Activated CD4-positive, CD25-positive, alpha-beta regulatory T cell (primary cell): ENCODE measurements at places on chromosomes 16 and 17.

GRCh38 chr16:10812312-10813098 is 6.1 kb downstream of the TVP23A start:
- no peak for DNase-seq

GRCh38 chr17:47906443-47906842 is 10.4 kb downstream of the SP2 start:
- no peak for DNase-seq

DNA sequence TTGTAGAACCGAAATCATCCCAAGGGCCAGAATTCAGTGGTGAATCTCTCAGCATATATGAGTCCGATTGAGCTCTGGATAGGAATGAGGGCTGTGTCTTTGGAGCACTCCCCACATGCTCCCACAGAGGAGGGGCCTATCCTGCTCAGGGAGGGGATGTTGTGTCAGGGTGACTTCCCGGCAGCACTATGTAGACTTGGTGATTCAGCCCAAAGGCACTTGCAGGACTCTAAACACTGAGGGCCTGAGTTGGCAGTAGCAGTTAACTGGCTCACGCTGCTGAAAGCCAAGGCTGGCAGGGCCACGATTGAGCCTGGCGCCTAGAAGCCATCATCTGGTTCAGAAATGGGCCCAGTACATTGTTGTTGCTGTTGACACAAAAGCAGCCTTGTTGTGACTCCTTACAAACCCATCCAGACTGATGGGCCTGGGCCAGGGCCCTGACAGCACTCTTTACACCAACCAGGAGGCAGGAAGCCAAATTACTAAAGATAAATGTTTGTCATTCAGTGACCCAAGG is 31.9 kb downstream of the NMT1 start:
- no peak for DNase-seq

DNA sequence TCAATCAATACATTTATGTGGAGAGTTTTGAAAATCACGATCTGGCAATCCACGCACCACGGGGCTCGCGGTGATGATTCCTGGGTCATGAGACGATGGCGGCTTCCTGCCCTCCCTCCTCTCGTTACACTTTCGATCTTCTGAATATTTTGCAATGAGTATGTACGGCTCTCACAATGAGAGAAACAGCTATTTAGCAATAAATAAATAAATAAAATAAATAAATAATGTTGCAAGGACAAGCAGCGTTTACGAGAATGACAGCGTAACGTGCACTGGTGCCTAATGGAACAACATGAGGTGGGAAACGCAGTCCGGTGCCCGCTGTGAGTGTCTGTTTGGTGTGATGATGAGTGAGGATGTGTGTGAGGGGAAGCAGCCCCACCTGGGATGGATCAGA is 46.7 kb upstream of the JPH3 start:
- DNase-seq: no peak

- no peak for DNase-seq
Observed at GRCh38 chr16:21600031-21600773, 825 bp downstream of the METTL9 start.

DNA sequence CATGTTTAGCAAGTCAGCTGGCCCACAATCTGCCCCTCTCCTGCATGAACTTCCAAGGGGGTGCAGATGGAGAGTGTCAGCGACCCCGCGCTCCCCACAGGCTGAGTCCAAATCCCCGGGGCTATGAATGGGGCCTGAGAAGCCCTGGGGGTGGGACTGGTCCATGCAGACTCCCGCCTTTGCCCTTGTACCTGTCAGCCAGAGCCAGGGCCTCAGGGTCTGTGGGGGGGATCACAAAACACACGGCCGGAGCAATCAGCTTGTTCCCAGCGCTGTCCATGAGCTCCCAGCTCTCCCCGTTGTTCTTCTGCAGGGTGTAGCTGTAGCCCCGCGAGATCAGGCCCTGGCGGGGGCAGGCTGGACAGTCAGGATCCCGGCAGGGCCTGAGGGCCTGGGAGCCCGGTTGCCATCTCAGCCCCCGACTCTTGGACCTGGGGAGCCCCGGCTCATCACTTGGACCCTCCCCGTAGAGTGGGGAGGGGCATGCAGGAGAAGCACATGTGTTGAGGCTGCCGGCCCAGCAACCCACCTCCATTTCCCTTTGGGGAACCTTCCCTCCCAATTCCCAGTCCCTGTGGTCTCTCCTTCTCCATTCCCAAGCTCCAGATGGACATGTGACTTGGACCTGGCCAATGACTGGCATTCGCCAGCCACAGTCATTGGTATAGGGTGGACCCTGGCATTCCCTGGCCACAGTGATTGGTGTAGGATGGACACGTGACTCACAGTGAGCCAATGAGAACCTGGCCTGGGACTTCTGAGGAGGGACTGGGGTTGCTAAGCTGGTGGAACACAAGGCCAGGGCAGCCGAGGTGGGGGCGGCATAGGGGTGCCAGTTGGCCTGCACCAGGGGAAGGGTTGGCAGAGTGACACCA is 42.4 kb downstream of the PPL start:
- no peak for DNase-seq

- no peak for DNase-seq
Observed at GRCh38 chr16:78170494-78170933, 71.1 kb downstream of the WWOX start.

GRCh38 chr17:19338031-19338990 is 24.2 kb downstream of the B9D1 start:
- DNase-seq: peak; percentile 51

GRCh38 chr17:49361129-49361901 is 735 bp downstream of the ZNF652 start:
- DNase-seq: peak; percentile 60

- DNase-seq: no peak
Observed at GRCh38 chr16:19309178-19309577, 23.6 kb downstream of the CLEC19A start.

GRCh38 chr16:88413231-88413630 is 30.5 kb downstream of the ZNF469 start:
- no peak for DNase-seq

GRCh38 chr16:4209666-4210065 is 32.2 kb downstream of the SRL start:
- no peak for DNase-seq

GRCh38 chr16:29900888-29901606 is 759 bp downstream of the ASPHD1 start:
- no peak for DNase-seq

DNA sequence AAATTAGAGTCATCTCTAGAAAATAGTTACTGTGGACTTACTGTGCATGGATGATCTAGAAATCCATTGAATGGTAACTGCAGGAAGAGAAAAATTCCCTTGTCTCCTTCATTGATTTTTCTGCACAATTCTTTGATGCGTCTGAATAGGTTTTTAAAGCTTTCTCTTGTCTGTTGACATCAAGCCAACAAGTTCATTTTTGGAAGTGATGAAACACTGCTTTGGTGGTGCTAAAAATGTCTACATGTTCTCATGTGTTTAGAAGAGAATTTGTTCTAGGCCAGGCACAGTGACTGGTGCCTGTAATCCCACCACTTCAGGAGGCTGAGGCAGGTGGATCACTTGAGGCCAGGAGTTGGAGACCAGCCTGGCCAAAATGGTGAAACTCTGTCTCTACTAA is 57.1 kb upstream of the AXIN2 start:
- no peak for DNase-seq

DNA sequence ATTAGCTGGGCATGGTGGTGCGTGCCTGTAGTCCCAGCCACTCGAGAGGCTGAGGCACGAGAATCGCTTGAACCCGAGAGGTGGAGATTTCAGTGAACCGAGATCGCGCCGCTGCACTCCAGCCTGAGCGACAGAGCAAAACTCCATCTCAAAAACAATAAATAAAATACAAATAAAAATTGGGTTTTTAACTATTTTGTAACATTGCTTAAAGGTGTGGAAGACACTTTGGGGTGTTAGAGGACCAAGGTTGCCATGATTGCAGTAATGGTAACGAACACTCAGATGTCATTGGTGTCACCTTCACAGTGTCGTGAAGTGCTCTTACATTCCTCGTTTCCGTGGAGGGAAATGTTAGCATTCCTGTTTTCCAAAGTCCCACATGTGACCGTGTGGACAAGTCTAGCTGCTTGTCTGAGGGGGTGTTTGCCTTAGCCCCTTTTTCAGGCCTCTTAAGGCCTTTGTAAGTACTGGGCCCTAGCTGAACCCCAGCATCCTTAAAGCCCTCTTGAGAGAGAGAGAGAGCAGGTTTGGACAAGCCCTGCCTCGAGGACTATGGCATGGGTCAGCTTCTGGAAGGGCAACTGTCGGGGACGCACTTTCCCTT is 8.6 kb downstream of the C16orf96 start:
- no peak for DNase-seq

DNA sequence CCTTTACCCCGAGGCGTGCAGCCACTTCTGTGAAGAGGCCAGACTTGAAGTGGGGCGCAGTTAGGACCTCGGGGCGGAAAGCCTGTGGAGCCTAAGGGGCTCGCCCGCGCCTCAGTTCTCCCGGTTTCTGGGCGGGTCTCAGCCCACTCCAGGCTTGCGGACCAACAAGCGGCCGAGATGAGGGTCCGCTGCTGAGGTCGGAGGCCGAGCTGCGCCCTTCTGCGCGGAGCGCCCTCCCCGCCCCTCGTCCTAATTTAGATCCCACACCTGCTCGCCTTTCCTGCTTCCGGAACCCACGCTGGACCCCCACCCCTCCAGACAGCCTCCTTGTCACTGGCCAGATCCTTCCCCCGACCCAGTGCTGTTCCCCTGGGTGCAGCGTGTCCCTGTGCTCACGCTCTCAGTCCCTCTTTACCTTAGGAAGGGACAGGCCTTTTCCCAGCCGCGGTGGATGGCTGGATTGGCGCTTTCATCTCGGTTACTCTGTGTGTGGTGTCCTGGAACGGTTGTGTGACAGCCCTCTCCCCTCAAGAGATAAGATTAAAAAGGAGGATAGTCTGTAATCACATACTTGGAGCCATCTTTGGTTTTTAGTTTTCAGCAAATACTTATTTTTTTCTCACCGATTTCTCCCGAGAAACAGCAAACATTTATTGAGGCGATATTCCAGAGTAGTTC is 933 bp upstream of the ATXN7L3 start:
- DNase-seq: no peak
